ENCODE measurements at places on chromosomes 16 and 17.

- DNase-seq: no peak
Observed at GRCh38 chr17:8421571-8421970, 14.1 kb upstream of the NDEL1 start.

- no peak for DNase-seq
Observed at GRCh38 chr17:74369221-74369620, 1.9 kb downstream of the GPR142 start.

DNA sequence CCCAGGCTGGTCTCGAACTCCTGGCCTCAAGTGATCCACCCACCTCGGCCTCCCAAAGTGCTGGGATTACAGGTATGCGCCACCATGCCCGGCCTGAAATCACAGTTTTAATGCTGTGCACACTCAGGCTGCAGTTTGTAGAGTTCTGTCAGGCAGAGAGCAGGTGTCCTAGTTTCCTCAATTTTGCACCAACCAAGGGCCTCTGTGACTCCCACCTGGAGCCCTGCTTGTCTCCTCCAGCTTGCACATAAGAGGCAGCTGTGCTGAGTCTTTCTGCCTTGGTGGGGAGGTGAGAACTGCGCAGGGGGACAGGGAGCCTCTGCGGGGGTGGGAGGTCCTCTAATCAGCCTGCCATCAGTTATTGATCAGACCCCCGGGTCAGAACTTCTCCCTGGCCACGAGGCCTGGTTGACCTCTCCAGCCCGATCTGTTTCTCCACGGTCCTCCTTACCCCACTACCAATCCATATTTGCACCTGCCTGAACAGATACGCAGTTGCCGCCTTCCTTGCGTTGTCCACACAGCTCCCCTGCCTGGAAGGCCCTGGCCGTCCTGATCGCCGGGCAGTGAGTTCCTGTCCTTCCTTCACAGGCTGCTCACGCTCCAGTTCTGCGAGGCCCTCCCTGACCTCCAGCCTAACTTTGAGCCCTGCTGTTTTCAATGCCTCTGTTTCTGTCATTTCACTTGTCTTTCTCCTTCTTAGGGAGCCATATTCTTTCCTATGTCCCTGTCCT is 48.1 kb upstream of the SIAH1 start:
- no peak for DNase-seq

DNA sequence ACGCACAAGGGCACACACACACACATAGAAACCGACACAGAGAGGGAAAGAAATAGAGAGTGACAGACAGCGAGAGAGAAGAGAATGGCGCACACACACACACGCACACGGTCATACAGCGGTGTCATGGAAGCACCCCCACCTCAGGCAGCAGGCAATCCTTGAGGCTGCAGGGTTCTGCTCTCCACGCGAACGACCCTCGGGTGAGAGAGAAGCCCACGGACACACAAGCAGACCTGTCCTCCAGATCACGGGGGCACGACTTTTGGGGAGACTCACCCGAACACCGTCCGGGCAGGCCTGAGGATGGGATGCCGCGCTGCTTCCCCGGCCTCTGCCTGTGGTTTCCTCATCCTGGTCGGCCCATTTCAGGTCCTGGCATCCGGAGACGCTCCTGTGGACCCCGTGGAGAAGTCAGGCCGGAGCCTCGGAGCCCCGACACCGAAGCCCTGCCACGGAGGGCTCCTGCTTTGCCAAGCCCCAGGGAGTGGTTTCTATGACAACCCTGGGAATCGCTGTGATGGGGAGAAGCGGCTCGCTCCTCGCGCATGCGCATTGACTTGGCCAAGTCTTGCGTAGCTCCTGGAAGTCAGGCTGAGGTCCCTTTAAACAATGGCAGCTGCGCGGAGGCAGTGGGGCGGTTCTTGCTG is 118.2 kb upstream of the KCNJ18 start:
- peak; percentile 79 for DNase-seq

DNA sequence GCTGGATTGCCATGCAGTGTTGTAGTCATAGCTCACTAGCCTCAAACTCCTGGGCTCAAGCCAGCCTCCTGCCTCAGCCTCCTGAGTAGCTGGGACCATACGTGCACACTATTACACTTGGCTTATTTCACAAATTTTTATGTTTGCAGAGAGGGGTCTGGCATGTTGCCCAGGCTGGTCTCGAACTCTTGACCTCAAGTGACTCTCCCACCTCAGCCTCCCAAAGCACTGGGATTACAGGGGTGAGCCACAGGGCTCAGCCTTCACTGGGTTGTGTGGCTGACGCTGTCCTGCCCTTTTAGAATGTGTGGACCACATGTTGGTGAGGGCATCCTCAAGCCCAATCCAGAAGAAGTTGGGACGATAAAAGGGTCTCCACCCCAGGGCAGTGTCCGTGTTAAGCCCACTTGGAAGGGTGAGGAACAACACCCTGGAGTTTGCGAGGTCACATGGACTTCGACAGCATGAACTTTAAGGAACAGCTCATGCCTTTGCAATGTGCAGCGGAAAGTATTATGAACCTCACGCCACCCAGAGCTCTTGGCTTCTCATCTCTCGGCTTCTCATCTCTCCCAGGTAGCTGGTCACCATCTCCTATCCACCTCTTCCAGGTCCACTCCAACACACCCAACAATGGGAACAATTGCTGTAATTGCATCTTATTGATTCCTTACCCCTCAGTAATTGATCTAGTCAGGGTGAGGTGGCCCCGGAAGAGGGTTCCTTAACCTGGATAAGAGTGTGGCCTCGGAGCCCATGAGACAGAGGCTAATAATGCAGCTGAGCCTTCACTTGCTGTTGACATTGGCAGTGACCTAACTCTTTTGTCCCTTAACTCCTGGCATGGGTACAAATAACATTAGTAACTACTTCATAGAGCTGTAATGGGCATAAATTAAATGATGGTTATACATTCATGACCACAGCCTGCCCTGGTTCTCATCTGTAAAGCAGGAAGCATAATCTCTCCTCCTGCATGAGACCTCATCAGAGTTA is 6.7 kb downstream of the FOXL1 start:
- peak; percentile 75 for DNase-seq

DNA sequence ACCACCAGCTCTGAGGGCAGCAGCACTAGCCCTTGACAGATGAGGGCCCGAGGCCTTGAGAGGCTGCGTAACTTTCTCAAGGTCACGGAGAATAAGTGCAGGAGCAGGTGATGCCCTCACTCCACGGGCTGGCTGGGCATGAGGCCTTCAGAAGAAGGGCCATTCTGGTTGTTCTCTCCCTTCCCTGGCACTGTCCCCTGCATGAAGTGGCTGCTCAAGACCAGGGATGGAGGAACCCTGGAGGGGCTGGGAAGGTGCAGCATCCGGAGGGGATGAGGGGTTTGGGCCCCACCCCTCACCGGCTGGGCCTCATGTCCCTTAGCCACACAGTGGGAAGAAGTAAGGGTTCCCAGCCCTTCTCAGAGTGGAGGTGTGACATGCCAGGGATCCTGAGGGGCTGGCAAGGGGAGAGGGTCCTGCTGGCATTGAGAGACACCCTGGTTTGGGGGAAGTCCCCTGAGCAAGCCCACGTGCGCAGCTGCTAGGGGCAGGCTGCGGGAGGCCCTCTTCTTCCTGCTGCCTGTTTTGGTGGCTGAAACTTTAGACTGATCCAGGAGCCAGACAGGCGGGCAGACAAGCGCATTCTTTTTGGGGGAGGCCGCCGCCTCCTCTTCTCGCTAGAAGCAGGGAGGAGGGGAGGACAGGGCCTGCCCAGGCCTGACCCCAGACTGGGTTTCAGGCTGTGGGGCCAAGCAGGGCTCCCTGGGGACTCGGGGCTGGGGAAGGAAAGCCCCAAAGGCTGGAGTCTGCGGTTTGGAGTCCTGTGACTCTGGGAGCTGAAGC is 74.0 kb downstream of the N4BP1 start:
- DNase-seq: peak; percentile 90

DNA sequence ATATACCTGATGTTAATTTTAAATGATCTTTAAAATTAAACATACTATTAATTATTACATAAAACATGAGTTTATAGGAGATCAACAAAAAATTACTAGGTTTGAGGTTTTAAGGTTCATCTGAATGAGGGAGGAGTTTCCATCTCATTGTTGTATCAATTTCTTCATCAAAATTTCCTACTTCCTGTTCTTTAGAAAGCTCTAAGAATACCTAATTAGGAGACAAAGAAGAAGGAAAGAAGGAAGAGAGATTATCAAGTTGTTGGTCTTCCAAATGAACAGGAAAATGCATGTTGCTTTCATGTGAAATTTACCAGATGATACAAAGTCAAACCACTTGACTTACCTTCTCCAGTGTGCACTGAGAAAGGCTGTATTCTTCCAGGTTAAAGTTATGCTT is 18.1 kb upstream of the ABCA9 start:
- DNase-seq: no peak

GRCh38 chr17:63041722-63042121 is 75.7 kb downstream of the TANC2 start:
- no peak for DNase-seq

DNA sequence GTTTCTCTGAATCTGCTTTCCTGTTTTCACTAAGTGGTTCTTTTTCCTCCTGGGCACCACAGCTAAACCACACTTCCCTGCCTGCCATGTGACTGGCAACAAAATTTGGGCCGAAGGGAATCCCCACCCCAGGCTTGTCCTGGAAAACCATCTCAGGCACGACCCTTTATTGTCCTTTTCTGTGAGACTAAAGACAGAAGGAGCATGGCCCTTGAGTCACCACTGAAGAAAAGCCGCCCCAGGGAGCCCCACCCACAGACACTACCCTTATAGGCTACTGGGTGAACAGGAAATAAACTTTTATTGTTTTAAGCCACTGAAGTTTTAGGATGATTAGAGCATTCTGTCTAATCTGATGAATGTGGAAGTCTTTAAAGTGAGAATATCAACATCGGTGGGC is 88.6 kb upstream of the BRD7 start:
- no peak for DNase-seq

- peak; percentile 19 for DNase-seq
Observed at GRCh38 chr16:30761427-30761927, 385 bp downstream of the CFAP119 start.
